Sciatic nerve (tissue), 2 donors: ENCODE measurements at places on chromosomes 11 and 22.

DNA sequence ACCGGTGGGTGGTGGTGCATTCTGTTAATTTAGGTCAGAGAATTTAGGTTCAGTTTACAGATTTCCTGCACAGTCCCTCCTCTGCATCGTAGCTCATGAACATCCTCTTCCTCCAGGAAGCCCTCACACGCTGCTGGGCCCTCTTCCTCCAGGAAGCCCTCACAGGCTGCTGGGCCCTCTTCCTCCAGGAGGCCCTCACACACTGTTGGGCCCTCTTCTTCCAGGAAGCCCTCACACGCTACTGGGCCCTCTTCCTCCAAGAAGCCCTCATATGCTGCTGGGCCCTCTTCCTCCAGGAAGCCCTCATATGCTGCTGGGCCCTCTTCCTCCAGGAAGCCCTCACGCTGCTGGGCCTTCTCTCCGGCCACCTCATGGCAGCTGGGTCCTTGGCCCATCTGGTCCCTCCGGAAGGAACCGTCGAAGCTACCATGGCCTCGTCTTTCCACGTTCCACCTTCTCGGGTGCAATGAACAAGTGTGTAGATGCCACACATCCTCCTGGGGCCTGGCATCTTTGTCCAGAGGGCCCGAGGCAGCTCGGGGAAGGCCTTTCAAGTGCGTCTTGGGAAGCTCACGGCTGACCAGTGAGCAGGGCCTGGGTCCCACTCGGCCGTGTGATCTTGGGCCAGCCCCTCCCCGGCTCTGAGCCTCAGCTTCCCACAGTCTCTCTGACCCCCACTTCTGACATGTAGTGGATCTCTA is 58.9 kb upstream of the PPARA start:
- no peak for DNase-seq

DNA sequence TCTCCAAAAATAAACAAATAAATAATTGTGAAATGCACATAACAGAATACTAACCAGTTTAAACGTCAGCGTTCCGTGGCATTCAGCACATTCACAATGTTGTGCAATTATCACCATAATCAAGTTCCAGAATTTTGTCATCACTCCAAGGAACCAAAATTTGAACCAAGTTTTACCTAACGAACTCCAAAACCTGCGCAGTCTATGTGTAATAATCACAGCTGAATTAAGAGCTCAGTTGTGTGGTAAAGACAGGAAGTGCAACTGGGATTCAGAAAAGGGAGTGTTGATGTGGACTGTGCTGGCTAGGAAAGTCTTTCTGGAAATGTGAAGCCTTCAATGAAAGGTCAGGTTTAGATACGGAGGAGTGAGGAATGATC is 5.4 kb upstream of the MCAM start:
- no peak for DNase-seq

- peak; percentile 86 for DNase-seq
These were observed 28.7 kb downstream of the RPL3 start for GRCh38 chr22:39290724-39291161.

DNA sequence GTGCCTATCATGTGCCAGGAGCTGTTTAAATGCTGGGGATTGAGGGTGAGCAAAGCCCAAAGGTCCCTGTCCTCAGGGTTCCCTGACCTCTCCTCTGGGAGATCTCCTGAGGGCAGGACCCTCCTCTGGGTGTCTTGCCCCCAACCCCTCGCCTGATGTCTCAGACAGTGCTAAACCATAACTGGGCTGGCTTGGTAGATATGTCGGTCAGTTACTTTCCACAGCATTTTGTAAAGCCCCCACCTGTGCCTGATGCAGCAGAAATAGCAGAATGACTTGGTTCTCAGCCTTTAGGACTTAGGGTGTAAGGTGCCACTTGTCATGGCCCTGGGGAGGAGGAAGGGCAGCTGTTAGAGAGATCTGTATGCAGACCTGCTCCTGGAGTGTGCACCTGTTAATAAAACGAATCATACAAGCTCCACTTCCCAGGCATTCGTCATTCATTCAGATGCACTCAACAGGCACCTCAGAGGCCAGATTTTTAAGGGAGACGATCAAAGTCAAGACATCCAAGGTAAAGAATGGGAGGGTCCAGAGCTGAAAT is 88.1 kb downstream of the TP53I11 start:
- no peak for DNase-seq

DNA sequence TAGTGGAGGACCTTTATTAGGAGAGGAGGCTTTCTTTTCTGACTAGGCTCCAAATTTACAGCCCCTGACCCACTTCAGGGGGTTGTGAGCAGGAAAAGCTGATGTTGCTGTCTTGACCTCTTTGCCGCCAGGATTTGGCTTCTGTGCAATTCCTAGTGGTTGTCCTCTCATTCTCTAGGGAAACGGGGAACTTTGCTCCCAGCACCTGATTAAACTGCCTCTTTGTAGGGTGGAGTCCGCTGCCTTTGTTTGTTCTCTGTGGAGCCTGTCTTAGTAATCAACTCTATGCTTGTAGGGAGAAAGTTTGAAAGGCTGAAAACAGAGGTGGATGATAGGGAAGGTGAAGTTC is 16.3 kb downstream of the CTNND1 start:
- DNase-seq, result no peak

GRCh38 chr22:24973872-24974271 is 21.4 kb downstream of the KIAA1671 start:
- no peak for DNase-seq

DNA sequence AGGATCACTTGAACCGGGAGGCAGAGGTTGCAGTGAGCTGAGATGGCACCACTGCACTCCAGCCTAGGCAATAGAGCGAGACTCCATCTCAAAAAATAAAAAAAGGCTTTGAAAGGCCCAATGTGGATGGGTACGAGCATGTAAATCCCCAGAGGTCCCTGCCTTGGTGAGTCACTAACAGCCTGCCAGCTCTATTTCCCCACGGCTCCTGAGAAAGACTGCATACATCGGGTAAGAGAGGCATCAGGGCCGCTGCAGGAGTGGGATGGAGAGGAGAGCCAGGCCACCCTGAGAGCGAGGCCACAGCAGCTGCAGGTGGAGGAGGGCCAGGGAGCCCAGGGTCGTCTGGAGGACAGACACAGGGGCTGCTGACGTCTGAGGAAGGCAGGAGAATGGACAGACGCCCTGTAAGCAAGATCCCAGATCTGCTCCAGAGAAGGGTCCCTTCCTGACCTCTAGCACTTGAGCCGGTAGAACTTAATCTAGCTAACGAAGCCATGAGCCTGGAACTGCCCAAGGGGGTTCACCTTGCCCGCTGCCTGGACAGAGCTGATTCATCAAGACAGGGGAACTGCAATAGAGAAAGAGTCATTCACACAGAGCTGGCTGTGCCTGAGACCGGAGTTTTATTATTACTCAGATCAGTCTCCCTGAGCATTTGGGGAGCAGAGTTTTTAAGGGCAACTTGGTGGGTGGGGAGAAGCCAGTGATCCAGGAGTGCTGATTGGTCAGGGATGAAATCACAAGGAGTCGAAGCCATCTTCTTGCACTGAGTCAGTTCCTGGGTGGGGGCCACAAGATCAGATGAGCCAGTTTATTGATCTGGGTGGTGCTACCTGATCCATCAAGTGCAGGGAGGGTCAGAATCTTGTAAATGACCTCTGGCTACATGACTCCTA is 5.1 kb upstream of the KRTAP5-9 start:
- no peak for DNase-seq

DNA sequence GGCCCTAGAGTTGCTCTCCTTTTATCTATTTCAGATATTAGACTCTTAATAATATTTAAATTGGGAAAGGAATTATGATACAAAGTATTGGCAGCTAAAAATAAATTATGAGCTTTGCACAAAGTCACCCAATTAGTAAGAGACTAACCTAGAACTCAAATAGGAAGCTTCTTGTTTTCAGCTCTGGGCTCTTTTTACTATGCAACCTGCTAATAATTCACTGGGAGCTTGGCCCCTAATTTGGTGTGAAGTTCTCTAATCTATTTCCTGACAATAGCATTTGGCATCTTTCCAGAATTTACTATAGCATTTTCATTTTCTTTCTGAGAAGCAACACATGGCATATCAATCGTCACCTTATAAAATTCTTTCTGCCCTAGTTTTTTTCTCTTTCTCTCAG is 727.7 kb upstream of the ANO5 start:
- DNase-seq, result no peak

DNA sequence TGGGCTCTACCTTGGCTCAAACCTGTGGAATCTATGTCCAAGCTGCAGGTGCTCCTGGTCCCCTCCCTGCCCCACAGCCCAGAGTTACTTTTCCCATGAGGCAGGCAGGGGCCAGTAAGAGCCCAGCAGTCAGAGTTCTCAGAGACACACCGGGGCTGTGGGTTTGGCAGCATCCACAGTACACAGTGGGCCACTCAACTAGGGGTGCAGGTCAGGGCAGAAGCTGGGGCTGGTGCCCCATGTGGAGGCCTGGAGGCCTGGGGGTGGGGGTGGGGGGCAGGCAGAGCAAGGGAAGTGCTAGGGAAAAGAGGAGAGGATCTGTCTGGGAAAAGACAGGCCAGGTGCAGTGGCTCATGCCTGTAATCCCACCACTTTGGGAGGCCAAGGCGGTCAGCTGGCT is 2.5 kb downstream of the UPK2 start:
- DNase-seq, result no peak

DNA sequence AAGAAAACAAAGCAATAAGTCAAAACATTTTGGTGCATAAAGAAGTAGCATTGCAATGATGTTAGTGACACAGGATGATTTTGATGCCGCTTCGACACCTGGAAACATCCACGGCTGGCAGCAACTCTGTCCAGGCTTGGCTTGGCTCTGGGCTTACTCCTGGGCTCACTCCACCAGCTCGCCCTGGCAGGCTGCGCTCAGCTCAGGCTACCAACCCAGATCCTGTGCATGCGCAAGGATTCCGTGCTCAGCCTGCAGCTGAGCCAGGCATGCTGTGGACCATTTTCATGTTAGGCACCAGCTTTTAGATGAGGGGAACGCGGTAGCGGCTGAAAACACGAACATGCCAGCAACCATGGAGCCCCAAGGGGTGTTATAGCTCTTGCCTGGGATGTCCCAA is 66.0 kb downstream of the SLC25A17 start:
- no peak for DNase-seq

DNA sequence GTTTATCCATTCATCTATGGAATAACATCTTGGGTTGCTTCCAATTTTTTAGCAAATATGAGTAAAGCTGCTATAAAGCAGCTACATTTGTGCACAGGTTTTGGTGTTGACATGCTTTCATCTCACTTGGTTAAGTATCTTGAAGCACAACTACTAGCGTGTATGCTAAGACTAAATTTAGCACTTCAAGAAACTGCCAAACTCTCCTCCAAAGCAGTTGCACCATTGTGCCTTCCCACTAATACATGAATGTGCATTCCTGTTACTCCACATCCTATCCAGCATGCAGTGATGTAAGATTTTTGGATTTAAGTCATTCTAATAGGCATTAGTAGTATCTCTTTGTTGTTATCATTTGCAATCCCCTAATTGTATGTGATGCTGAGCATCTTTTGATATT is 230.7 kb downstream of the KCNA4 start:
- no peak for DNase-seq

DNA sequence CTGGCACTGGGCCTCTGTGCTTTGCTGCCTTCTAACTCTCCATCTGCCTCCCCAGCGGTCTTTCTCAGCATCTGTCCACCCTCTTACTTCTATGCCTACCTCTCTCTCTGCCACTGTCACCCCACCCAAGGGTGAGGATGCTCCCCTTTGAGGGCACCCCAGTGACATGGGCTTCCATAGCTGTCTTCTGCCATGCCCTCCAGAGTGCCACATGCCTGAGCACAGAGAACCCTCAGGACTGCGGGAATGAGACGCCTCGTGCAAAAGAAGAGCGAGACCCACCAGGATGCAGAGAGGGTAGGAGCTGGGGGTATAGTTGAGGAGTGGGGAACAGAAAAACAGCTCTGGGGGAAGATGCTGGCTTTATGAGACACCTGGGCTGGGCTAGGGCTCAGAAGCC is 64.3 kb downstream of the BTG4 start:
- DNase-seq, result no peak

GRCh38 chr11:112200252-112200651 is 24.9 kb downstream of the BCO2 start:
- DNase-seq, result no peak

DNA sequence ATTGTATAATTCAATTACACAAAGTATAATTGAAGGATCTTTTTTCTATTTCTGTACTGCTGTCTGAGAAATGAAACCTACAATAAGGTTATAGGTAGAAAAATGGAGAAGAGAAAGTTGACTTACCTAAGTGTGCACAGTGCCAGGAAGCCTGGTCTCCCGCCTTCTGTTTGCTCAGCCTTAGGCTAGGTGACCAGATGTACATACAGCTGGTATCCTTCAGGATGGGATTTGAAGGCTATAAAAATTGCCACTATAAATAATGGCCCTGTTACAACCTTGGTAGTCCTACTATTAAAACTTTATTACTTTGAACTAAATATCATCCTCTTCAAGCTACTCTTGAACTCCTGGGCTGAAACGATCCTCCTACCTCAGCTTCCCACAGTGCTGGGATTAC is 19.7 kb downstream of the OR51E2 start:
- no peak for DNase-seq

DNA sequence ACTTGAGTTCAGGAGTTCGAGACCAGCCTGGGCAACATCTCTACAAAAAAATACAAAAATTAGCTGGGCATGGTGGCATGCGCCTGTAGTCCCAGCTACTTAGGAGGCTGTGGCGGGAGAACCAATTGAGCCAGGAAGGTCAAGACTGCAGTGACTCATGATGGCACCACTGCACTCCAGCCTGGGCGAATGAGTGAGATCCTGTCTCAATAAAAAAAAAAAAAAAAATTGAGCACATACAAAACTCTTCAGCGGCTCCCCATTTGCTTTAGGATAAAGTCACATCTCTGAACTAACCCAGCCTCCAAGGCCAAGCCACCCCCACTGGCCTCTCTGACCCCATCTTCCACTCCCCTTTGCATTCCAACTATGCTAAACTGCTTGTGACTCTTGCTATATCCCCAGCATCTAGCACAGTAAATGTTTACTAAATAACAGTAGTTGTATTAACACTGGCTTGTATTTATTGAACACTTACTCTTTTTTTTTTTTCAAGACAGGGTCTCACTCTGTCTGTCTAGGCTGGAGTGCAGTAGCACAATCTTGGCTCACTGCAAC is 28.9 kb downstream of the CREB3L1 start:
- no peak for DNase-seq

GRCh38 chr11:122979815-122980595 is 1.6 kb downstream of the BSX start:
- DNase-seq, result no peak

GRCh38 chr11:76243193-76243956 is 37.1 kb upstream of the WNT11 start:
- DNase-seq, result no peak

DNA sequence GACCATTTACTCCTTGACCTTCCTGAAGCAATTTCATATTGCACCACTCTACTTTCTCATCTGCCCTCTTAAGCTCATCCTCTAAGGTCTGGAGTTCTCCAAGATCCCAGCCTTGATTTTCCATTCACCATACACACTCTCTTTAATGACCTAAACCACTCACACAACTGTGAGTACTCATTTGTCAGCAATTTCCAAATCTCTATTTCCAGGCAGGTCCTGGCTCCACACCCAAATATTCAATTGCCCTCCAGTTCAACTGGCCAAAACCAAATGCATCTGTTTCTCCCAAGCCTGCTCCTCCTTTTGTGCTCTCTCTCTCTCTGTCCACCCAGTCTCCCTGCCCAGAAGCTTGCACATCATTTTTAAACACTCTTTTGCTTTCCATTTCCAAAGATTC is 39.6 kb downstream of the NEU3 start:
- no peak for DNase-seq
